HFFc6 (cell line): ENCODE measurements at places on chromosomes 12 and 14. TPM values are rescaled to one million over a fixed set of nuclear protein-coding genes. Genes with fewer than 3 reads are reported as not detected.
A peak's percentile ranks its signal among the peaks of the same experiment; 100 is the strongest.

The CLMN gene
- not detected in 3 replicates for total RNA-seq

The CCNK gene
- 74.9 to 93.7 TPM (median 76.4 TPM) in 3 replicates for total RNA-seq

The MORN3 gene
- 0.23 TPM in 2 replicates for total RNA-seq

- H3K27ac ChIP-seq, result no peak overlapping the region
- no peak for DNase-seq
- H3K4me3 ChIP-seq, result no peak overlapping the region
- H3K27me3 ChIP-seq, result peaks cover 5% of the 10 kb centered on the region
Measured at GRCh38 chr12:69045430-69045829, 112.5 kb upstream of the CPM start.

- peaks cover 29% of the 10 kb centered on the region for H3K27me3 ChIP-seq
- no peak overlapping the region for H3K27ac ChIP-seq
- no peak overlapping the region for H3K4me3 ChIP-seq
Measured at GRCh38 chr14:92925446-92925845, 2.5 kb downstream of the CHGA start.

DNA sequence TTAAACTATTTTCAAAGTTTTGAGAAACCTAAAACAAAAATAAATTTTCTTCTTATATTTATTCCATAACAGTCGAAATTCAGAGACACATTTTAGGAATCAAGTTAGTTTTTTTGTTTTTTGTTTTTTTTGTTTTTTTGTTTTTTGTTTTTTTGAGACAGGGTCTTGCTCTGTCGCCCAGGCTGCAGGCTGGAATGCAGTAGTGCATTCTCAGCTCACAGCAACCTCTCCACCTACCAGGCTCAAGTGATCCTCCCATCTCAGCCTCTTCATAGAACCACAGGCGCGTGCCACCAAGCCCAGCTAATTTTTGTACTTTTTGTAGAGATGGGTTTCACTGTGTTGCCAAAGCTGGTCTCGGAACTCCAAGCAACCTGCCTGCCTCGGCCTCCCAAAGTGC lies 18.5 kb upstream of the DNAAF2 start:
- no peak overlapping the region for H3K27ac ChIP-seq
- no peak overlapping the region for H3K4me3 ChIP-seq
- peaks cover 9% of the 10 kb centered on the region; the same call in 1 of the 2 replicates for H3K4me1 ChIP-seq
- no peaks in the 10 kb centered on the region for H3K27me3 ChIP-seq
- DNase-seq, result no peak
- no peaks in the 10 kb centered on the region for H3K36me3 ChIP-seq

DNA sequence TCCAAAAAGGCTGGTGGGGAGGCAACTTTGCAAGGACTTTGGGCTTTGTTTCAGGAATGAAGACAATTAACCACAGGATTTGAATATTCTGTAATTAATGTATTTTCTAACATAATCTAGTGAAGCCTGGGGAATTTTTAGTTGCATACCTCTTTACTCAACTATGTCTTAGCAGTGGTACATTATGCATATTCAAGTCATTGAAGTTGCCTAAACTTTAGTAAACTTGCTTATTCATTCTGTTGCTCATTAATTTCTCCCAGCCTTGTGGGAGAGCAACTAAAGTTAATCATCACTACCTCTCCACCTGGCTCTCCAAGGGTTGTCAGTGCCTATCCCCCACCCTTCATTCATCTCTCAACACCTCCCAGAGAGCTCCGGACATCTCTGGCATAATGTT lies 54.2 kb downstream of the IFNG-AS1 start:
- no peak overlapping the region for H3K4me3 ChIP-seq
- peaks cover 13% of the 10 kb centered on the region for H3K4me1 ChIP-seq
- H3K27ac ChIP-seq, result no peak overlapping the region
- H3K36me3 ChIP-seq, result no peaks in the 10 kb centered on the region
- peaks cover 6% of the 10 kb centered on the region for H3K27me3 ChIP-seq
- no peak for DNase-seq

- H3K27ac ChIP-seq, result no peak overlapping the region
- peaks cover 36% of the 10 kb centered on the region for H3K27me3 ChIP-seq
Measured at GRCh38 chr12:55633151-55633550, 3.5 kb upstream of the OR10P1 start.

DNA sequence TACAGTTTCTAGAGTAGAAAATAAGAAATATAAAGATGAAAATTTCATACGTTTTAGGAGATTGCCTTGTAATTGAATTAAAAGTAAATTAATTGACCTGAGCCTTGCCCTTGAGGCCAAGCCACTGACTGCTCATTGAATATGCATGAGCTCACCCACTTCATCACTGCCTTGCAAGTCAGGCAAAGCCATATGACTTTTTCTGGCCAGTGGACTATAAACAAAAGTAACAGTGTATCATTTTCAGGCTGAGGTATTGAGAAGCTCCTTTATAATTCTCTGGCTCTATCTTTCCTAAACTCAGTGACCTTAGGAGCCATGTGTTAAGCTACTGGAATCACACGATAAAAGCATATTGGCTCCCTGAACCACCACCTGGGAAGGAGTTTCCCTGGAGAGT lies 369.3 kb downstream of the NUAK1 start:
- no peaks in the 10 kb centered on the region for H3K4me1 ChIP-seq
- H3K27me3 ChIP-seq, result no peaks in the 10 kb centered on the region; the same call in 1 of the 2 replicates
- H3K4me3 ChIP-seq, result no peak overlapping the region
- no peak for DNase-seq
- H3K27ac ChIP-seq, result no peak overlapping the region

DNA sequence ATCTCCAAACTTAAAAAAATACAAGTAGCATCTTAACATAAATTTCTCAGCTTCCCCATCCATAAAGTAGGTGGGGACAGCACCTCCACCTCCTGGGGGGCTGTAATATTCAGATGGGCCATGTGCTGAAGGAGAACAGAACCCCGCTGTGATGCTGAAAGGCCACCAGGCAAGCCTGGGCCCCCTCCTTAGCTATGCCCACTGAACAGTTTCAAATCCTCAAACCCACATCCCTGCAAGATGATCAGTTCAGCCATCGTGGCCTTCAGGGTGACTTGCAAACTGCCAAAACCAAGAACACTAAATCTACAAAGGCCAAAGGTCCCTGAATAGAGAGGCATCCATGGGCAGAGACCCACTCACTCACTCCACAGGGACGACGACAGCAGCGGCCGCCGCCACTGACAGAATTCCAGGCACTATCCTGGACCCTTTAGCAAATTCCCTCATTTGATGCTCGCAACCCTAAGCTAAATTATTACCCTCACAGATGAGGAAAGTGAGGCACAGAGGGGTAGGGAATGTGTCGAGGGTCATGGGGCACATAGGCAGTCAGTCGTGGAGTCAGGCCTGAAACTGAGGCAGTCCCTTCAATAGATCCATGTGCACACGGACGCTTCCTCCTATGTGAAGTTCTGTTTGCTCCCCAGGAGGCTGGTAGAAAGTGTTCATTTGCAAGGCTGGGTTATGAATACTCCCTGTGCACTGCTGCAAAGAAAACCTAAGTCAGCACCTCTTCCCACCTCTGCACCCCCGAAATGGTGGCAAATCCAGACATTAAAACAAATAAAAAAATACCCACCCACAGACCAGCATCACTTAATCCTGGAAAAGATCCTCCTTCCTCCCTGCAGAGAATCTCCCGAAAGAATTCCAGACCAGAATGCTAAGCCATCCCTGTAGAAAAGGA lies 5.9 kb downstream of the ITPK1 start:
- no peaks in the 10 kb centered on the region for H3K36me3 ChIP-seq
- no peak overlapping the region for H3K4me3 ChIP-seq
- no peak for DNase-seq
- H3K4me1 ChIP-seq, result peaks cover 25% of the 10 kb centered on the region

DNA sequence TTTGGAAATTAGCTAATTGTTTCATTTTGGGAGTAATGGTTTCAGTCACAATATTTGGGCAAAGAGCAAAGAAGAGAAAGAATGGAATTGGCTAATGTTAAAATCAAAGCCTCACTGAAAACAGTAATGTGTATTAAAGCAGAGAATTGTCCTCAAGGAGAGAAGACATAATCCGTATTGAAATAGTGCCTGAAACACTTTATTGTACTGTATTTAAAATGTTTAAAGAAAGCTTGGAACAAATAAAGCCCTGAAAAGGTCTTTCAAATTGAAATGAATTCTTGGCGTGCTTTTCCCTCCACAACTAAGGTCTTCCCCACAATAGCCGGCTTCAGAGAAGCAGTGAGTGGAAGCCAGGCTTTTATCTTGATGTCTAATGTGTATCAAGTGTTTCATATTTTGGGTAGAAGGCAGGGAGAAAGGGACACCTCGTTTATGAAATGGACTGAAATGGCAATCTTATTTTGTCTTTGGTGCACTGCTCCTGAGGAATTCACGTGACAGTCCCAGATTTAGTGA lies 212.9 kb upstream of the CRY1 start:
- no peak overlapping the region for H3K27ac ChIP-seq
- H3K4me1 ChIP-seq, result no peaks in the 10 kb centered on the region
- peaks cover 2% of the 10 kb centered on the region; the same call in 1 of the 2 replicates for H3K27me3 ChIP-seq
- H3K4me3 ChIP-seq, result no peak overlapping the region

- DNase-seq, result no peak
- H3K27ac ChIP-seq, result no peak overlapping the region
- H3K4me1 ChIP-seq, result peaks cover 15% of the 10 kb centered on the region
- H3K4me3 ChIP-seq, result no peak overlapping the region
Measured at GRCh38 chr12:4603421-4603820, 41.4 kb downstream of the DYRK4 start.

DNA sequence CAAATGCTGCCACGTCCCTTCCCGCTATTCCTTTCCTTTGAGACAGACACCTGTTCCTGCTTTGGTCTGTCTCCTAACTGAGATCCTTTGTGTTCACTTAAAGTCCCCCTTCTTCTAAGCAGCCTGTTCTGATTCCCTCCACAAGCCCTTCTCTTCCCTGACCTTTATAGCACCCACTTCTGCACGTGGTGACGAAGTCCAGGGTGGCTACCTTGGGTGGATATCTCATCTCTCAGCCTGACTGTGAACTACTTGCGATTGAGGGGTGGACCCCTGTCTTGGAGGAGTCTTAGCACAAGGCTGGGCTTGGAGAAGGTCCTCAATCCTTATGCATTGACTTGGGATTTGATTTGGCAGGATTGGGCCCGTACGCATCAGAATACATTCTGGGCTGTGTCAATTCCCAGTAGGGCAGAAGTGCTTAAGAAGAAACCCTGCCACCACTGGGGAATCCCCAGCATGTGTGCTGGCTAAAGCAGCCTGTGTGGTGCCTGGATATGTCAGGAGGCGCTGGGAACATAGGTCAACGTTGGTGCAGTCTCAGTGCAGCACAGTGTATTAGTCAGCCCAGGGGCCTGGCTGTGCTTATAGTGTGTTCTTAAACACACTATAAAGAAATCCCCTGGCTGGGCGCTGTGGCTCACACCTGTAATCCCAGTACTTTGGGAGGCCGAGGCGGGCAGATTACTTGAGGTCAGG lies 23.6 kb downstream of the KRT80 start:
- H3K4me1 ChIP-seq, result peaks cover 51% of the 10 kb centered on the region
- H3K27me3 ChIP-seq, result no peaks in the 10 kb centered on the region
- H3K4me3 ChIP-seq, result no peak overlapping the region
- no peak for DNase-seq
- no peak overlapping the region for H3K27ac ChIP-seq

DNA sequence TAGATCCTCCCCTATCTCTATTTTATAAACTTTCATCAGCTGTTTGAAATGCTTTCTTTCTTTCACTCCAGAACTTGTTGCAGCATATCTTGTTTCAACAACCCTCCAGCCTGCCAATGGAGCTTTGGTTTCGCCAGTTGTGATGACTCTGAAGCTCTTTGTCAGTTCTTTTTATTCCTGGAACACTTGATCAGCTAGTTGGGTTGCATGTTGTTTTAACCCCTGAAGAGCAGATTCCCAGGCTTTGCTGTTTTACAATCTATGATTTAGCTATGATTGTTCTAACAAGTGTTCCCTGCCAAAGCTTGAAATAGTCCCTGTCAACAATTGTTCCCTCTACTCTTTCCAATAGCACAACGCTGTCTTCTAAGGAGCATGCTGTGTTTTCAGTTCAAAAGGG lies 50.6 kb upstream of the FUT8 start:
- no peaks in the 10 kb centered on the region; the same call in 1 of the 2 replicates for H3K27me3 ChIP-seq
- DNase-seq, result no peak
- H3K36me3 ChIP-seq, result no peaks in the 10 kb centered on the region
- H3K4me1 ChIP-seq, result peaks cover 19% of the 10 kb centered on the region

- H3K27ac ChIP-seq, result no peak overlapping the region
- H3K27me3 ChIP-seq, result peaks cover 35% of the 10 kb centered on the region
- H3K4me1 ChIP-seq, result no peaks in the 10 kb centered on the region
- no peaks in the 10 kb centered on the region for H3K36me3 ChIP-seq
- no peak for DNase-seq
Measured at GRCh38 chr12:5226581-5226980, 182.9 kb downstream of the KCNA5 start.

DNA sequence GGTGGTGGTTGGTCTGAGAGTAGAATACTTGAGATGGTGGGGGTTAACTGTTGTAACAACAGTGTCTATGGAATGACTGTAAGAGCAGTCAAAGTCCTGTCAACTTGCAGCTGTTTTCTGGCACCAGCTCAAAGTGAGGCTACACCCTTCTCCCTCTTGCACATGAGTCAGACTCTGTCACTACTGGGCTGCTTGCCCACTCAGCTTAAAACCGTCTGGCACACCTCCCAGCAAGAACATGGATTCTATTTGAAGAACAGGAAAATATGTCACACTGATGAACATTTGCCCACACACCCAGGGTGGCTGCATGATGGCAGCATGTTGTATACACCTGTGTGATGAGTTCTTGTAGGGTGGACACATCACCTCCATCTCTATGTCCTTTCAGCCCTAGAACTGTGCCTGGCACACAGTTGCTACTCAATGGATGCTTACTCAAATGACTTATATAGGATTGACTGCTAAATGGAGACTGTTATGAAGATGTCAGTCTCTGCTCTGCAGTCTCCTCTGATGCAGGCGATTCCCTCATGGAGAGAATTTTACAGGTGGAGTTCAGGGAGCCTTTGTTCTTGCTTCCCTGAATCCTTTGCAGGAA lies 19.3 kb upstream of the SERPINA6 start:
- peak; percentile 92 for DNase-seq
- peak overlapping the region; percentile 24; the same call in 1 of the 2 replicates for H3K4me3 ChIP-seq
- peak overlapping the region; percentile 3 for H3K27ac ChIP-seq
- peaks cover 34% of the 10 kb centered on the region for H3K4me1 ChIP-seq
- peaks cover 5% of the 10 kb centered on the region; the same call in 1 of the 2 replicates for H3K36me3 ChIP-seq
- H3K27me3 ChIP-seq, result no peaks in the 10 kb centered on the region
